Upper lobe of left lung (tissue), 6 donors: ENCODE measurements at places on chromosomes 6 and 20.

DNA sequence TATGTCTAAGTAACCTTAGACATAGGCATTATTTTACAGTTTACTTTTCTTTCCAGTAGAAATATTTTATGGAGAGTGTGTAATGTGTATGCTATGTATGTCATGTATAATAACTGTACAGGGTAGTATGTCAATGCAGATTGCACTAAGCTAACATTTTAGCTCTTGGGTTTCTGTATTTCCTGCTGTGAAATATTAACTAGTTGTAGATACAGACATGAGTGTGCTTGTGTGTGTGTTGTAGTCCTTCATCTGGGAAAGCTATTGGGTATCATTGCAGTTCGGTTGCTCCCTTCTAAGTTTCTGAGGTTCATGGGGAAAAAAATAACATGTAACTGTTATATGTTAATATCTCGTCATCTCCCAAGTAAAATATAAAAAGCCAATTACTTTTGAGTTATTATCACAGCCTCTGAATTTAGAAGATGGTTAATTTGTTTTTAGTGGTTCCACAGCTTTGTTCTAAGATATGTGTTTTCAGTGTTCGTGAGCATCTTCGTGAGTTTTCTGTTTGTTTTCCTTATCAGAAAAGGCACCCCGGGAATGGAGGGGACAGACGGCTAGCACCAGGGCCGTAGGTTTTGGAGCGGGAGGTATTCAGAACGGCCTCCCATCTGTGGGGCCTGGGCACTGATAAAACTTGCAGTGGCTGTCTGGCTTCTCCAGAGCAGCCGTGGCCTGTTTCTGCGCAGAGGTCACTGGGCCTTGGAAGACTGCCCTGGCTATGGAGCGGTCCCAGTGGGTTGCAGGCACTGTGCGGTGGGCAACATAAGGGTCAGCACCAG is 215.0 kb downstream of the ARID1B start:
- DNase-seq, result no peak

GRCh38 chr6:151551223-151551857 is 57.5 kb downstream of the CCDC170 start:
- DNase-seq, result no peak

- no peak for DNase-seq
These were observed 159.9 kb downstream of the BCAS1 start for GRCh38 chr20:53910351-53911002.

DNA sequence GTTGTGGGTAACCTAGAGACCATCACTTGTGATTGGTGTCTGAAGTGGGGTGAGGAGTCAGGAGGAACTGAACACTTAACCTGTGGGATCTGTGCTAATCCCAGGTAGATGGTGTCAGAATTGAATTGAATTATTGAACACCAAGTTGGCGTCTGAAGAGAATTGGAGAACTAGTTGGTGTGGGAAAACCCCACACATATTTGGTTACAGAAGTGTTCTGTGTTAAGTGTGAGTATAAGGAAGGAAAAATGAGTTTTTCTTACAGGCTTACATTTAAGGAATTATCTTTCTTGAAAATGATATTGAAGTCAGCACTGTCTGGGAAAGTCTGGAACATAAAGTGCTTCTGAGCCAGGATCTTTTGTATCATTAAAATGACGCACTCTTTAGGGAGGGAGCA is 182.9 kb upstream of the ECI2 start:
- no peak for DNase-seq

- DNase-seq, result no peak
These were observed 55.9 kb upstream of the NAA20 start for GRCh38 chr20:19961293-19961692.

GRCh38 chr6:37210313-37210968 is 40.5 kb downstream of the PIM1 start:
- peak; percentile 64 for DNase-seq

DNA sequence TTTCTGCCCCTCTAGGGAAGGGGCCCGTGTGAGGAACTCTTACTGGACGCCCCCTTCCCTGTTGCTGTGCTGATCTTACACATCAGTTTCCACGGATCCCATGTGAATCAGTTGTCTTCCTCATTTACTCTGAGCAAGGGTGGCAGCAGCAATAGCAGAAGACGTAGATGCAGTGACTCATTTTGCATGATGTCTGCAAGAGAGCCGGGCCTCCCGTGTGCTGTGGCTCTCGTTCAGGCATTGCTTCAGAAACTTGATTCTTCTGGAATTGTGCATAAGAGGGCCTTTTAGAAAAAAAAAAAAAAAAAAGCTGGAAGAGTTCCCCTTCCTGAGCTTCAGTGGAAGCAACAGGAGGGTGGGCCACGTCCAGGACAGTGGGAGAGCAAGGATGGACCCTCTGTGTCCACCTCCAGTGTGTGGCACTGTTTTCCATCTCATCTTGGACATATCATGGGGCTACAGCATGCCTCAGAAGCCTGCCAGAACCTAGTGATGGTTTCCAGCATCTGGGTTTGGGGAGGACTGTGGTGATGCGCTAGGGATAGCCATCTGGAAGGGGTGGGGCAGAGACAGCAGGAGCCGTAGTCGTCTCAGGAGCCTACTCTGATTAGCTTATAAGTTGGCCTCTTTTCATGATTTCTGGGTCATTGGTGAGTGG is 62.1 kb downstream of the FOXO3 start:
- peak; percentile 70 for DNase-seq

DNA sequence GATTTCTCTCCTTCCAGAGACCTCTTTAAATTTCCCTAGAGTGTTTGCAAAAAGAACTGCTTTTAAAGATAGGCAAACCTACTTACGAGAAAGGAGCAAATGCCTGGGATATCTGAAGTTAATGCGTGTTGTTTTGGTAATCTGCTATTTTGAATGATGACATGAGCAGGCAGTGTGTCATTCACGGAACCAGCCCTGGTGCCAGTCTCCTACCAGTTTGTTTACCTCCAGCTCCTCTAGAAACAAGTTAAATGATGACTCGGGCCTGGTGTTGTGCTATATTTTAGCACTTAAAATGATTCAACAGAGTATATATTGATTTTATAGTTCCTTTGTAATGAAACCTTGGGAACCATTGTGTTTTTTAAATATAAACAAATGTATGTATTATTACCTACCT is 41.1 kb upstream of the MAP3K4 start:
- DNase-seq, result peak; percentile 49

- no peak for DNase-seq
These were observed 97.3 kb downstream of the NRSN1 start for GRCh38 chr6:24223115-24223919.

DNA sequence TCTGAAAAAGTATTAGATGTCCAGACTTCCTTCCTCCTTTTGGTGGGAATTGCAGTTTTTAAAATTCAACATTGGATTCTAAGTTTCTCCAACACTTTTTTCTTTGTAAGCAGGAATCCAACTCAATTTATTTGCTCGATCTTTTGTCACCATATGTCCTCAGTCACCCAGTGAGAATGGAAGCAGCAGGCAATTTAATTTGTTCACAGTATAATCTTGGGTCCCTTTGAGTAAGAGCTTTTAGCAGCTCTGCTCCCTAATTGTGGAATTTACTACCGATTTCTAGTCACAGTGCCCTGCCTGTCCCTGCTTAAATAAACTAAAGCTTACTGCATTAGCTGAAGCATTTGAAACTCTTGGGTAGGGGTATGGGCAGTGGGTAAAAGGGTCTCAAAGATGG is 98.6 kb downstream of the BTBD3 start:
- DNase-seq, result no peak

GRCh38 chr6:144027932-144028587 is 20.0 kb upstream of the PLAGL1 start:
- DNase-seq, result no peak

DNA sequence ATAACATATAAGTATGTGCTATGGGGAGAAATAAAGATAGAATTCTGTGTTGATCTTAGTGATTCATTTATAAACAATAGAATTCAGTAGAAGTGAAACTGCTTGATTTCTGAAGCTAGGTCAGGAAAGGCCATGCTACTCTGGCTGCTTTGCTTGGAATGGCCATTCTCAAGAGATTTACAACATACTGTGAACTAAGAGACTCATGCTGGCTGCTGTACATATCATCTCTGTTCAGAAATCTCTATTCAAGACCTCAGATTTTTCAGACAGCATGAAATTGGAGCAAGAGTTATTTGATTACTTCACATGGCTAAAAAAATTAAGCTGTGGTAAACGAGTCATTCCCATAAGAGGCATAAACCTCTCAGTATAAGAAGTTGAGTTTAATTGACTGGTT is 662.6 kb downstream of the BCKDHB start:
- DNase-seq, result no peak

DNA sequence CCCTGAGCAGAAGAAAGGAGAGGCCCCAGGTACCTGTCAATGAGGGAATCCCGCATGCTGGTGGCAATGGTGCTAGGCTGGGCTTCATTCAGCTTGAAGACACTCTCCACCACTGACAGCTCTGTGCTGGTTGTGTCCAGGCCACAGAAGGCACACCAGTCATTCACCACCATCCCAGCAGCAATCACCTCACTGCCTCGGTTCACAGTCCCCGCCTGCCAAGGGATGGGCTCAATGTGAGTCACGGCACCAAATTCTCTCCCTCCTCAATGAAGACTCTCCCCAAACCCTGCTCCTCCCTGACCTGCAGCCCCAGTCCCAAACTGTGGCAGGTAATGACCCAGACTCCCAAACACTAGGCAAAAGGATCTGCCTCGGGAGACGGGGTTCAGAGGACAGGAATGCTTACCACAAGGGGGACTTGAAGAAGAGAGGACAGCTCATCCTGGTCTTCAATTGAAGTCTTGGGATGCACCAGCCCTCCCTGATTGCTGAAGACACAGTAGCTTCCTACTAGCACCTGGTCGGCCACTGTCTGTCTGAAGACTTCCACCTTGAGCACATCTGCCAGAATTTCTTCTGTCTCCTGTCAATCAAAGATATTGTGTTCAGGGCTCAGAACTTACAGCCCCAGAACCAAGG is 1.7 kb upstream of the MMP24OS start:
- no peak for DNase-seq

GRCh38 chr6:32989368-32989767 is 20.0 kb downstream of the HLA-DOA start:
- no peak for DNase-seq

GRCh38 chr6:107398001-107398400 is 61.4 kb downstream of the PDSS2 start:
- no peak for DNase-seq

DNA sequence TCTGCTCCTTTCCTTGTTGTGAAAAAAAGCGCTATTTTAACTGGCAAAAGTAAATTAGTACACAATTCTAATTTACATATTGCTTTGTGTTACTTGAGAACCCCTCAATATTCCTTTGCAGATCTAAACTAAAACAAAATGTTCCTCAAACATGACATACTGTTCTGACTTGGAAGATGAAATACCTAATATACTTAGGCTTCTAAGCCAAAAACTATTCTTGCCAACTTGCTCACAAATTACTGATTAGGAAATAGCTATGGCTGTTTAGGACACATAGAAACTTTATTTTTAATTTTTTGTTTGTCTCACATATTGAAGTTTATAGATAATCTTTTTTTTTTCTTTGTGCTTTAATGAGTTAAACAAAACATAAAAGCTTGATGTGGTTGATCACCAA is 542.2 kb downstream of the GRIK2 start:
- no peak for DNase-seq

GRCh38 chr20:63740070-63740626 is 572 bp downstream of the SLC2A4RG start:
- peak; percentile 94 for DNase-seq

GRCh38 chr6:143992285-143992684 is 15.8 kb downstream of the PLAGL1 start:
- DNase-seq, result no peak

DNA sequence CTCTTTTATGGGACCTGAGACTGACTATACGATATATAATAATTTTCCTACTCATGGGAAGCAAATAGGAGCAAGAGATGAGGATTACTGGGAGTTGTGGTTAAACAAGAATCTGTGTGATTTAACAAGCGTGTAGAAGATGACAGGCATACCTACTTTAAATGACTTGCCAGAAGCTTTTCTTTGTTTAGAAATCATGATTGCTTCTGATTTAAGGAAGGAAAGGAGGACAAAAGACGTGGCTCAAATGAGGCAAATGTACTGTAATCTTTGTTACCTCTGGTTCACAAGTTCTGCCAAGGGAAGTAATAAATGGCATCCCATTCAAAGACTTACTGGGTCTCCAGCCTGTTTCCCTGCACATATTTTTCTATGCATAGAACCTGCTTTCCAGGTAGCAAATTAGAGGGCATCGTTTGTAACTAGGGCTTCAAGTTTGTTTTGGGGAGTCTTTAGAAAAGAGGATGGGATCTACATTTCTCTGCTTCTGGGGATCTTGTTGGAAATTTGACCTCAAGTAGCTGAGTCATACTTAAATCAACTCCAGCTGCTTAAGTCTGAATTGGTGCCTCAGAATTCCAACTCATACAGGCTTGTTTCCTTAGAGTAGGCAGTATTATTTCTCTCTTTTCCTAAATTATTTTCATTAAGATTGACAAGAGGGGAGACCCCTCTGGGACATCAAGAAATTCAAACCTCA is 2.9 kb upstream of the TRMT11 start:
- no peak for DNase-seq

- DNase-seq, result no peak
These were observed 701 bp downstream of the RFX6 start for GRCh38 chr6:116877743-116878142.

GRCh38 chr20:13037727-13038126 is 29.0 kb downstream of the SPTLC3 start:
- DNase-seq, result no peak

DNA sequence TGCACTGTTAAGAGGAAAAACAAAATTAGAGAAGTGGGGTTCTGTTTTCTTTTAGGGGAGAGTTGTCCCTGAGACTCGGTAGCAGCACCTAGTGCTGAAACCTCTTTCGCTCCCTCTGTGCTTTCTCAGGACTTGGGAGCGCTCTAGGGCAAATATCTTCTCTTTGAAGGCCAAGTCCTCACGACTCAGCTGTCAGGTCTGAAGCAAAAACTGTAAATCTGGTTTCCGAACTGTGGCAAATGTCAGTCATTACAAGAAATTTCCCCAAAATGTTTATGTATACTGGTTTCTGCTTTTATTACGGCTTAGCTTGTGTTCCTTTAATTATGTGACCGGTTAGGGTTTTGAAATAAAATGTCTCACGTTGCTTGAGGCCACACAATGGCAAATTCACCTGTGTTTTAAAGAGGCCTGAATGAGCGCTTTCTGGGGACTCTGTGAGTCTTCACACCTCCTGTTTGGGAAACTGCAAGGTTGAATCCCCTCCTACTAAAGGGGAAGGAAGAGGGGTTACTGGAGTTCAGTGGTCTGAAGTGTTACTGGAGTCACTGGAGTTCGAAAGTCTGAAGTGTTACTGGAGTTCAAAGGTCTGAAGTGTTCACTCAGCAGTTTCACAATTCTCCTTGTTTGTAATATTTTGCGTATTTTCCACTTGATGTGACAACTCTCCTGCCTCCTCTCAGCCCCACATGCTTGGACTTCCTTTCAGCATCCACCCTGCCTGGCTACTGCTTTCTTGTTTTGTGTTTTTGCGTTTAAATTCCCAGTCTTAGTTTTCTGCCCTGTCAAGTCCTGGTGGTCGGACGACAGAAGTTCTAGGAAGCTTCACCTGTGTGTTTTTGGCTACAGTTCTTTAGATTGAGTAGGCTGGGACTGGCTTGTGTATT is 1.6 kb downstream of the SMPDL3A start:
- no peak for DNase-seq

- no peak for DNase-seq
These were observed 1.7 kb upstream of the SLC12A5 start for GRCh38 chr20:46027245-46027853.
